ENCODE measurements at places on chromosomes 16 and 17.

GRCh38 chr16:1466968-1467521, 7.8 kb downstream of the CLCN7 start:
- no peak for DNase-seq

DNA sequence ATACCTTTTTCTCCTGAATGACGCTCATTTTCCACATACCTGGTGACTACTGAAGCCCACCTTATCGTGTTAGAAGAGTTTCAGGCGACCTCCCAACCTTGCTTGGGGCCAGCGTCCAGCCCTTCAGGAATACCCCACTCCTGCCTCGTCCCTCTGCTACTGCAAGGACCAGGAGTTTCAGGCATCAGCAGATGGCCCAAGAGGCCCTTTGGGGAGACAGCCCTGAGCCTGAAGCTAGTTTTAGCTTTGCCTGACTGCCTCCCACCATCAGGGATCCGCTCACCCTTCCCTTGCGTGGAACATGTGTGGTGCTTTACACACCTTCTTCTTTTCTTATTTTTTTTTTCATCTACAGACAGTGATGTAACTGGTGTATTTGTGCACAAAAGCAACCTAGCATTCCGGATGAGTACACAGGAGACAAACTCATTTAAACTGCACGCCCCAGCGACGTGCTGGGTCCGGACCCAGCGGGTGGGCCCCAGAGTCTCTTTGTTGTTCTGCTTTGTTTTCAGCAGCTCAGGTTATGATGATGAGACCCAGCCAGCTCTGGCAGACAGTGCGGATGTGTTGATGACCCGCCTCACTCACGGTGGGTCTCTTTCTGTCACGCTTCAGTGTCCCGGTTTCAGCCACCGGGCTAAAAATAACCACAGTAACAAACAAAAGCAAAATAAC, 242.4 kb downstream of the C16orf95 start:
- peak; percentile 15 for DNase-seq

DNA sequence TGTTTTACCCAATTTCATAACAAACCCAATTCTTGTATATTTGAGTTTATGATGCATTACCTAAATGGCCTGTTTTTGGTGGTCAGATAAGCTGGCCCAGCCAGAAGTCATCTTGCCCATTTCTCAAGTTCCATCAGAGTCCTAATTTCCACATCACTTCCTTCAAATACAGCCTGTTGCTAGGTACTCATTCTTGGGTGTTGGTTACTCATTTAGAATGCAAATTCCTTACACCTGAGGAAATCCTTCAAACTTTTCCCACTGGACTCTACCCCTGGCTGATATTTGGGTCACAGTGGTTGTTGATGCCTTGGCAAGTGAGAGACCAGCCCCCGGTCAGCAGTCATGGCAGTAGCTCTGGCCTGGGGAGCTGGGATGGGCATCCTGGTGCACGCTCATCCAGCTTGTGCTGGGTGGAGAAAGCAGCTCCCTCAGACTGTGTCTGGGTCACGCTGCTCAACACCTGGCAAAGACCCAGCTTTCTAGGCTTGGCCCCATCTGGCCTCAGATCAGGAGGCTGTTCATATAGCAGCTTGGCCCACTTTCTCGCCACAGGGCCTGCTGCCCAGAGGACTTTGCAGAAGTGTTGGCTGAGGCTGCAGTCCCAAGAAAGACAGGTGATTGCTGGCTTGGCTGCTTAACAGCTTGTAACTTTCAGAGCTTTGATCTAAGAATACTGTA, 25.8 kb downstream of the WSB1 start:
- DNase-seq = no peak

GRCh38 chr16:65260746-65261145, 138.9 kb upstream of the CDH11 start:
- DNase-seq = no peak

DNA sequence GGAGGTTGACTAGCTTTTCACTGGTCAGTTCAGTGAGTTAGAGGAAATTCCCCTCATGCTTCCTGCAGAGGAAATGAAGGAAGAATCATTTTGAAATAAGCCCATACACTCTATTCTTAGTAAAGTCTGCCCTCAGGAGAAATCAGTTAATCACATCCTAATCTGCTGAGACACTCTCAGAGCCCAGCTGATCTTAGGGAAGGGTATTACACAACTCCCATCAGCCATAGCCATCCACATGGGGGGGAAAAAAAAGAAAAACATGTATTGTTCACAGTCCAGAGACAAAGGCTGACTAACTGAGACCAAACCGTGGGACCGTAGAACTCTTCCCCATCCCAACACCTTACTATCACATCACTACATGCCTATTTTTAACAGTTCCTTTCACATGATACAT, 722.3 kb downstream of the CDH8 start:
- no peak for DNase-seq

GRCh38 chr16:11435576-11435975, 90.3 kb downstream of the RMI2 start:
- DNase-seq = no peak

DNA sequence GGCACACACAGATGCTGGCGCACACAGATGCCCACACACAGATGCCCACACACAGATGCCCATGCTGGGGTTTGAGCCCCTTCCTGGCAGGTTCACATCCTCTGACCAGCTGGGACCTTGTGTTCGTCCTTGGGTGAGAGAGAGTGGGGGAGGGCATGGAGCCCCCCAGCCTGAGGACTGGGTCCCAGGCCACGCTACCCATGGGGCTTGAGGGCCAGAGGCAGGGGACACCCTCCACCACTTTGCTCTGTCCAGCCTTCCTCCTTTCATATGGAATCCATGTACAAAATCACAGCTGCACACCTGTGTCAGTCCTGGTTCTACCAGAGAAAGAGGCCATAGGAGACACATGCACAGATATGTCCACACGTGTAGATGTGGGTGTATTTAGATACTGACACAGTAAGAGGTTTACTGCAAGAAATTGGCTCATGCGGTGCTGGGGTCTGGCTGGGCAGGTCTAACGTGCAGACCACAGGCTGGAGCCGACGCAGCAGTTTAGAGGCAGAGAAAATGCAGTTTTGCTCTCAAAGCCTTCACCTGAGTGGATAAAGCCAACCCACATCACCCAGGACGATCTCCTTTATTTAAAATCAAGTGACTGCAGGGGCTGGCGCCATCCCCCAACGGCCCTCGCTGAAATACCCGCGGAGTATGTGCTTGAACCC, 10.8 kb downstream of the SLC22A31 start:
- no peak for DNase-seq

DNA sequence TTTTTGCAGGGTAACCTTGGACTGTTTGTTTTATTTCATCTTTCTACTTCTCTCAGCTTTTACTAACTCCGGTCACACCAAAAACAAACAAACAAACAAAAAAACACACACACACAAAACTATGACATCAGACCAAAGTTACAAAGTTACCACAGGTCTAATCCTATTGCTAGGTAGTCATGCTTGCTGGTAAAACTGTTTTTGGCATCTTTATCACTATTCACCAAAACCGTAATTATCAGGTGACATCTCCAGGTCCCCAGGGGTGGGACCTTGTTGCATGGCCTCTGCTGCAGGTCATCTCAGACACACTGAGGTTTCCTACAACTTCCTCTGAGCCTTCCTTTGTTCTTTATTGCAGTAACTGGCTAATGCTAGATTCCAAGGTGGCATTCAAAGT, 162.3 kb downstream of the ABCA8 start:
- no peak for DNase-seq

GRCh38 chr17:17663160-17664063, 17.8 kb upstream of the RAI1 start:
- peak; percentile 87 for DNase-seq

DNA sequence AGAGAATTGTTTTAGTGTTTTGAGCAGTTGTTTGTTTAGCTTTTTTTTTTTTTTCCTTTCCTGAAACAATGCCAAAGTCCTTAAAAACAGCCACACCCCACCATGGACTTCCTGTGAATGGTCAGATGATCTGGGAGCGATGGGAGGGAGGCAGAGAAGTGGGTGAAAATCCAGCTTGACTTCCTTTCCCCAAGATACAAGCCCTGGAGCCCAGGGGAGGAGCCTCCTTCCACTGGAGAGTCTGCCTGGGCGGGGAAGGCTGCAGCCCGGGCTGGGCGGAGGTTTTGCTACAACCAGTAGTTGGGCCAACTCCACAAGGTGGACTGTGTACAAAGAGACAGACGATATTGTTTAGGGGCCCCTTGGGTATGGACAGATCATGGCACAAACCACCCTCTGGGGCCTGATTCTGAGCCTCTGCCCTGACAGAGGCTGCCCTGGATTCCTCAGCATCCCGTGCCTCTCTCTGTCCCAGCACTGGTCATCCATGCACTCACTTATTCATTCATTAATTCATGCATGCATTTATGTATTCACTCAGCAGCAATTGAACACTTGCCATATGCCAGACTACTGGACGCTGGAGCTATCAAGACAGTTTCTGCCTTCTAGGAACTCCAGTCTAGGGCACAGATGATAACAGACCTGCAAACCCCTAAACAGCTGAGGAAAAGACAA, 29.8 kb downstream of the WSB1 start:
- no peak for DNase-seq

- no peak for DNase-seq
These were observed 8.5 kb upstream of the ANKRD11 start for GRCh38 chr16:89498839-89499238.

DNA sequence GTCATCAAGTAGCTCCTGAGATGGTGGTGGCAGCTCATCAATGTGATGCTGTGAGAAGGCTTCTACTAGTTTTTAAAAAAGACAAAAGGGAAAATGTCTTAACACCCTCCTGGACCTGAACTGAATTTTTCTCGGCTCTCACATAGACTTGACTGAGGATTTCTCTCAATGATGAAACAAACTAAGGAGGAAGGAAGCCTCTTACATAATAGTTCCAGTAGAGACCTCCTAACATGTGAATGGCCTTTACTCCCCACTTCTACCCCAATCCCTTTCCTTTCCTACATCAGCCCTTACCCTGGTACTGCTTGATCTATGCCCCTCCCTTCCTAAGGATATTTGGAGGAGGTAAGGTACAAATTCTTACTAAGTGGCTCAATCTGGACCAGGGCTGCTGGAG, 54.8 kb upstream of the MTMR4 start:
- DNase-seq = no peak

GRCh38 chr16:81891736-81892364, 112.8 kb downstream of the PLCG2 start:
- DNase-seq = no peak

GRCh38 chr17:57256708-57257112, 387 bp downstream of the MSI2 start:
- DNase-seq = peak; percentile 22

- DNase-seq = no peak
These were observed 17.2 kb downstream of the ABCC12 start for GRCh38 chr16:48138543-48138942.

DNA sequence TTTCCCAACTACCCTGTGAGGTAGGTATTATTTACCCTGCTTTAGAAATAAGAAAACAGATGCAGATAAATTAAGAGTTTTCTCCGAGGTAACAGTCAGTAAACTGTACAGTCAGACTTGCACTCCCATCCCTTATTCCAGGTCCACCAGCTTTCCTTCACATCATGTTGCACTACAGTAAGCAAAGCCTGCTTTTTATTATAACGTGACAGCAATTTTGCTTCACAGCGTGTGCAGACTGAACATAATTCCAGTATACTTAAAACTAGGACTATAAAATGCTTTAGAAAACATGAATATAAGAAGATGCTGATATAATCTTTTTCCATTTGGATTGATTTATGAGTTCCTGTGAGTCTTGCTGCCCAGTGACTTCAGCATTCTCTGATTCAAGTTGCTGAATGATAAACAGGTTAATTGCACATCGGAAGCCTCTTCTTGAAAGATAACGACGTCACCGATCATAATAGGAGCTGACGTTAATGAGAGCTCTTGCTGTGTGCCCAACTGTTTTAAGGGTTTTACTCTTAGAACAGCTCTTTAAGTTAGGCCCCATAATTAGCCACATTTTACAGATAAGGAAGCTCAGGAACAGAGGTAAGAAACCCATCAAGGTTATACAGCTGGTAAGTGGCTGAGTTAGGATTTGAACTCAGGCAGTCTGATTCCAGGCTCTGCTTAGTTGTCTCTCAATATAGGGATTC, 1.4 kb downstream of the LIG3 start:
- DNase-seq = no peak

DNA sequence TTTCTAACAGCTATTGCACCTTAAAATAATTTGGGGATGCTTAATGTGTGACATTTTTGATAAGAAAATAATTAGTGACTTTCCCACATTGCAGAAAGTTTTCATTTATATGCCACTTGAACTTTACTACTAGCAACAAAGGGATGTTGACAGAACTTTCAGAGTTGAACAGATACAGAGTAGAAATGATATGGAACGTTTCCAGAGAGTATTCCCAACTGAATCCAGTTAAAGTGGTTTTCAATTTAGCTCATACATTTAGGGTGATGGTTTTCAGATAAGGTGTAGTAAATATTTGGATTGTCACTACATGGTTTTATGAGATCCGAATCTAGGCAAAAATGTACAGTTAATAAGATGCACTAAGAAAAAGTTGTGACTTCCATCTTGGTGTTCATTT, 17.3 kb downstream of the MAP2K4 start:
- DNase-seq = no peak

All from CD4-positive, alpha-beta T cell treated with Interferon gamma for 1 hour (primary cell).